ENCODE measurements at places on chromosomes 7 and 10.

GRCh38 chr7:101159696-101160674 is 5.4 kb downstream of the VGF start:
- DNase-seq, result no peak

DNA sequence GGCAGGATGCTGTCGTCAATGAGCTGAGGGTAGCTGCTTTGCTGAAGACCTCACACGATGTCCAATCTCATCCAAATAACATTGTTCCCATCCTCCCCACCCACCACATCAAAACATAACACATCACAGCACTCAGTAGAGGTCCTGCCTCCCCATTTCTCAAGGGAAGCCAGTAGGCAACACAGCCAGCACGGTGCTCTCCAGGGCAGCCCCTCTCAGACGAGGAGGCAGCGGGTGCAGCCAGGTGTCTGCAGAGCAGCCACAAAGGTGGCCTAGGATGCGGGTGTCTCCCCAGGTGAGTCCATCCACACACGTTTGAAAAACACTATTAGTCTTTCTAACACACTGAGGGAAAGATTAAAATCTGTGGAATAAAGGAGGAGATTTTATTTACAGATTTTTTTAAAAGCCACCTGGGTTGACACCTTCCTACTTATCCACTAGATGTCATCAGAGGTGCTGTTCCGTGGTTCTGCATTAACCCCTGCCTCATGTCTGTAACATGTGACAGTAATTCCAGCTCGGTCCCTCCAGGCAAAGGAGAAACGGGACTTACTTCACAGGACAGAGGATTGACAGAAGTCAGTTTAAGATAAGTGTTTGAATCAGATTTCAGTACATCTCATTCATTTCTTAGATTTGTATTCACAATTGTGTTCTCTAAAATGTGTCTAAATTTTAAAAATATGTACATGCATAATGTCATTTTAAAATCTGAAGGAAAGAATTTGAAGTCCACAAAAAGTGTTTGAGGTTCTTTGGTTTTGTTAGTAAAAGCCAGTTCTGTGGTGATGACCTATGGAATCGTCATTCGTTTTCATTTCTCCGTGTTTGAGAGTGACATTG is 68.0 kb downstream of the LANCL2 start:
- DNase-seq, result no peak

- no peak for DNase-seq
These were observed 46.2 kb downstream of the WDR11 start for GRCh38 chr10:120897343-120897742.

DNA sequence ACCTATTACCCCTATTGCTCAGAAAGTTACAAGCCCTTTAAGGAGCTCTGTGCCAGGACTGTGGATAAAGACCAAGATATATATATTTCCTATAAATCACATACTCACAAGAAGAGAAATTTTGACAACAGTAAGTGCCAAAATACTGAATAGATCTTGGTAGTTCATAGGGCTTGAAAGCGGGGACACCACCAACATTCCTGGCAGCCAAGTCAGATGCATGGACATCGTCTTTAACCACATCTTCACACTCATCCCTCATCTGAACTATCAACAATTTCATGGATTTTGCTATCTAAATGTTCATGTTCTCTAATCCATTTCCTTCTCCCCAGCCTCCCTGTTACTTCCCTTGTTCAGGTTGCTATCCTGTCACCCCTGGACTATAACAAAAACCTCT is 67.5 kb upstream of the LRRC17 start:
- no peak for DNase-seq

GRCh38 chr7:151923097-151923876 is 33.0 kb upstream of the GALNTL5 start:
- DNase-seq, result no peak

DNA sequence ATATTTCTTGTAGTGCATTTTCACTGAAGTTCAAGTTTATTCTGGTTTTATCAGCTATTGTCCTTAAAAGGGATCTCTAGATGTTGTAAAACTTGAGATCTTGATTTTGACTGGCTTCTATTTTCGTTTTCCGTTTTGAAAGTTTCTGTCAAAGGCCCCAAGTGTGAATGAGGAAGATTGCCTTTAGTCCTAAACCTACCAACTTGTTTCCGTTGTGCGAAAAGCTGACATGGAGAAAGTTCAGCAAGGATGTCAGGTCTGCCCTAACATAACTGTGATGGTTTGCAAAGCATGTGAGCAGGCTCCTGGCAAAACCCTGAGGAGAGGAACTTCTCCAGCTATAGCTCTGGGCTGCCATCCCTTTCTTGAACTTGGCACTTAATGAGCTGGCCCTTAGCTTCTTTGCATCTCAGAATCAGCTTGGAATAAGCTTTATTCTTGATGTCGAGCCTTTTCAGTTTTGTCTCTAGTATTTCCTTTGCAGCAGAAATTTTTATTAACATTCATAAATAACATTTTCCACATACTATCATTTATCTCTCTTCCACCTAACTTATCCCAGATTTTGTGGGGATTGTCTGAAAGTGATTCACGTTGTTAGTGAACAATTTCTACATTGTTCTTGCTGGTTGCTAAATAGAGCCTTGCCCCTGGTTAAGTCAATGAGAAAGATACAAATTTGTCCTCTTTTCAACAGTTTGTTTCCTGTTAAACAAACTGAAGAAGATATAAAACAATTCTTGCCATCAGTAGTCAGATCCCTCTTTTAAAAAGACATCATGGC is 559.4 kb downstream of the SUGCT start:
- no peak for DNase-seq

DNA sequence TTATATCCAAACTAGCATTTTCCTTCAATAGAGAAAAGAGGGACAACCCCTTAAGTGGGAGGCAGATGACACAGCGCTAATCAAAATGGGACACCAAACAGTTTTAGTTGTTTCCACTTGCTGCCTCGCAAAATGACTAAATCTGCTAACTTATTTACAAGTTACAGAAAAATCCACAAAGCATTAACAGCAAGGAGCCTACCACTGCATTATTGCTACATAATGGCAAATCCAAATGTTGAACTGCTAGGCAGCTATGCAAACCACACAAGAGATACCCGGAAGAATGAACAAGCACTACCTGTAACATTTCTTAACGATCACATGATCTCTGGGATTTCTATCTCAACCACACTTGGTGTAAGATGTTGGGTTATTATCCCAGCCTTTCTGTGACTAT is 96.7 kb downstream of the SFMBT2 start:
- no peak for DNase-seq

DNA sequence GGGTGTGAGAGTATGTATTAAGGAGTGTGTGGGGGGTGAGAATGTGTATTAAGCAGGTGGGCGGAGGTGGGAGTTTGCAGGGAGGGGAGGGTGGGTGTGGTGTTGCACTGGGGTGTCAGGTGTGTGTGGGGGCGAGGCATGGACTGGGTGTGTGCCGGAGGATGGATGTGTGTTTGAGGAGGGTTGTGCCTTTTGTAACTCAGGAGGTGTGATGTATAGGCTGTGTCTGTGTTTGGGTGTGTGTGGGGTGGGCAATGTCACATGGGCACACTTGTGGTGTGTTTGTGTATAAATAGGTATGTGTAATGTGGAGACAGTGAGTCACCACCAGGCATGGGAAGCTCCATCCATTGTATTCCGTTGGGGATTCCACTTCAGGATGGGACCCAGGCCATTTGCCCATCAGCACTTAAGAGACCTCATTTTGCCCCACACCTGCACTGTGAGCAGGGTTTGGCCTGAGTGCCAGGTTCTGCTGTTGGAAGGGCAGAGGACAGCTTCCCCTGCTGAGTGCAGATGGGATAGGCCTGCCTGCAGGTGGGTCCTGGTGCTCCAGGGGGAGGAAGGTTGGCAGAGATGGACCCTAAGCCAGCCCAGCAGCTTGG is 5.8 kb downstream of the UNC5B start:
- DNase-seq, result no peak

GRCh38 chr10:113619401-113619800 is 44.4 kb downstream of the NRAP start:
- no peak for DNase-seq

- DNase-seq, result no peak
These were observed 145.2 kb downstream of the DNAJB6 start for GRCh38 chr7:157482025-157482424.

- no peak for DNase-seq
These were observed 252.8 kb downstream of the DPP6 start for GRCh38 chr7:154304740-154305700.

DNA sequence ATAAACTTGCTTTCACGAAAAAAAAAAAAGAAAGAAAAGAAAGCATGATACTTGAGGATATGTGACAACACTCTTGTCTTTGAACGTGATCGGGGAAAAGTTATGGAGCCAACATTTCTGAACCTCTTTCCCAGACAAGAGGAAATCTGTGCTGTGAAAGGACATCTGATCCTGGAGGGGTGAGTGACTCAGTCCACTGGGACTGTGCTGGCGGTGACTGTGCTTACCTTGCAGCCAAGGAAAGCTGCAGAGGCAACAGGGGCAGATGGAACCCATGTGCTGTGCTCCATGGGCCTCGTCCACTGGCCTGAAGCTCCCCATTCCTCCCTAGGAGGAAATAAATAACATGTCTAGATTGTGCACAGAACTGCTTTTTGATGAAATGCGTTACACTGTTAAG is 116.5 kb upstream of the RAB11FIP2 start:
- no peak for DNase-seq

DNA sequence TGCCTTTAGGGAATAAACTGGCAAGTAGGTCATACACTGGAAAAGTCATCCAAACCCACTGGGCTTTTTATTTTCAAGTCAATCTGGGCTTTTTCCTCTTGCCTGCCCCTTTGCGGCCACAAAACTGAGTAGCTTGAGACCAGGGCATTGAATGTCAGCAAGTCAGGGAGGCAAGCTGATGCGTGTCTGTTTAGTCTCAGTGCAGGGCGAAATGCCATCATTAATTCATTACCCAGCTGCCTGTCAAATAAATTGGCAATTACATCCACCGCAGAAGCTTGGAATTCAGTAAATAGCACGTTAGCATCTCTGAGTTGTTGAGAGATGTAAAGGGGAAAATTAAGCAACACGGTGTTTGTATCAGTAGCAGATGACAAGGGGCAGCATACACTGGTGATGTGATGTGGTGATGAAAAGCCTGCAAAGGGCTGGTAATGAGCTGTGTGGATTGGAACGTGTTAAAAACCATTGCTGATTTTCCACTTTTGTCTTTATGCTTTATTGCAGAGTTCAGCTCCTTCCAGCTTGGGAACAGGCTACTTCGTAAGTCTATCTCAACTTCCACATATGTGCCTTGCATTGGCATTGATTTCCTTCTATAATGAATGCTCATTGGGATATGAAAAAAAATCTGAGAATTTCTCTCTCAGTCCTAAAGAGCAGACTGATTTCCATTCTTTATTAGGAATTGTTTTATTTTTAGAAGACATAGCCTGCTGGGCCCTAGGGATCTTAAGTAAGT is 535.9 kb downstream of the AUTS2 start:
- no peak for DNase-seq

DNA sequence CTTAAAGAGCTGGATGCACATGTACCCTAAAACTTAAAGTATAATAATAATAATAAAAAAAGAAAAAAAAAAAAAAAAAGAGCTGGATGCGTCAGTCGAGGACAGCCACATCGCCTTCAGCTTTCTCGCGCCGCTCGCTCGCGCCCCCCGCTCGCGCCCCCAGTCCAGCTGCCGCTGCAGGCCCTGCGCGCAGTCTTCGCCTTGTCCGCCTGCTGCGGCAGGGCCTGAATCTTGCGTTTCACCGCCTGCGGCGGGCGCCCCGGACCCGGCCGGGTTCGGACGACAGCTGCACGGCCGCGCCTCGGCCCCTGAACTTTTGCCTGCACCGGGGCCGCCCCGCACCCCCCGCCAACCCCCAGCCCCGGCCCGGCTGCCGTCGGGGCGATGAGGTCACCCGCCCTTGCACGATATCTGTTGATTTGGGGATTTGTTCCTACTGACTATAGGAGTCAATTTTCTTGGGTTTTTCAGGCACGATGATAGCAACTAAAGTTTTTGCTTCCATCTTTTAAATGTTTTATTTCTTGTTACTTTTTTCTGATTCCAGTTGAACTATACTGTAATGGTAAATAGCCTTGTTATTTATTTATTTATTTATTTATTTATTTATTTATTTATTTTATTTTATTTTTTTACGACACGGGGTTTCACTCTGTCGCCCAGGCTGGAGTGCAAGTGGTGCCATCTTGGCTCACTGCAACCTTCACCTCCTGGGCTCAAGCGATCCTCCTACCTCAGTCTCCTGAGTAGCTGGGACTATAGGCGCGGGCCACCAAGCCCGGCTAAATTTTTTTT is 33.5 kb upstream of the CPN1 start:
- DNase-seq, result no peak

DNA sequence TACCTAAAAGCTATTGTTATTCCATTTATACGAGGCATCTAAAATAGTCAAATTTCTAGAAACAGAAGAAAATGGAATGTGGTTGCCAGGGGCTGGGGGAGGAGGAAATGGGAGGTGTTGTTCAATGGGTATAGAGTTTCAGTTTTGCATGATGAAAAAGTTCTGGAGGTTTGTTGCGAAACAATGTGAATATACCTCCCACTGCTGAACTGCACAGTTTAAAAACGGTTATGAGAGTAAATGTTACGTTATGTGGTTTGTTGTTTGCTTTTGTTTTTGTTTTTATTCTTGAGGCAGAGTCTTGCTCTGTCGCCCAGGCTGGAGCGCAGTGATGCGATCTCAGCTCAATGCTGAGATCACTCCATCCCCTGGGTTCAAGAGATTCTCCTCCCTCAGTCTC is 64.9 kb upstream of the NRBF2 start:
- DNase-seq, result no peak

DNA sequence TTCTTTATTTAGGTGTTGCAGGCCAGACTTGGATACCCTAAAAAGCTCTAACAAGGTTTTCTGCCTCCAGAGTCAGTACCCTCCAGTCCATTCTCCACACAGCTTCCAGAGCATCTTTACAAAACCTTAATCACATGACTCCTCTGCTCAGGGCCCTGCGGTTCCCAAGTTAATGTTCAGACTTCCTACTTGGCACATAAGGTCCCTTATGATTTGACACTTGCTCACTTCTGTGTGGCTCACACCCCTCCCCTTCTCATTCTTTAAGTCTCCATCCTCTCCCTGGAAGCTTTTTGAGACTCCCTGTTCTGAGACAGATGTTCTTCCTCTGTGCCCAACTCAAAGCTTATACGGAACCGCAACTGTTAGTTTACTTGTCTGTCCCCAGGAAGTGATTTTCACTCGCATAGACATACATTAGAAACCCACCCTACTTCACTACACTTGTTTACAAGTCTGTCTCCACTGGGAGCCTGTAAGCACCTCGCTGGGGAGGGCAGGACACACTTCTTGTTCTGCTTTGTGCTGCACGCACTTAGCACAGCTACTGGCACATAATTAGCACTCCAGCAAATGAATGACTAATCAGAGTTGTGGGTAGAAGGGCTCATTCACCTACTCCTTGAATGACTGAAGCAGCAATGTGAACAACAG is 154.3 kb upstream of the LAMB4 start:
- DNase-seq, result no peak

GRCh38 chr7:15921576-15921975 is 235.1 kb upstream of the MEOX2 start:
- DNase-seq, result no peak

GRCh38 chr10:23171232-23171876 is 20.8 kb upstream of the PTF1A start:
- DNase-seq, result no peak

DNA sequence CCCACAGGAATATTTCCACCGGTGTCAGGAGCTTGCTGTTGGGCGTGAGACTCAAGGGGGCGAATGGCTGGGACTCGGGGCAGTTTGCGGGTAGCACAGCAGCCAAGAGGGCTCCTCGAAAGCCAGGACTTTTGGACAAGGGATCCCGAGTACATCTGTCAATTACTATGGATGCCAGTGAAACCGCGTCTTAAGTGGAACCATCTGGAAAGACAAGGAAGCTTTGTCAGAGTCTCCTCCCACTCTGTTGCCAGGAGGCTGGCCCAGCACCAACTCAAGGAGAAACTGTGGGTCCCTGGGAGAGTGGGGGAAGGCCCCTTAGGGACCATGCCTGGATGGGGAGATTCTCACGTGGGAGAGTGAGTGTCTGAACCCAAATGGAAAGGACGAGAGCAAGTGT is 57.1 kb downstream of the C10orf143 start:
- DNase-seq, result peak; percentile 5

Measured in SK-N-MC (cell line).